ENCODE measurements at places on chromosomes 16 and 17.

GRCh38 chr17:45146890-45147580, 1.2 kb upstream of the HEXIM1 start:
- DNase-seq: no peak

- DNase-seq: no peak
Measured at GRCh38 chr16:79042141-79042540, 558.4 kb downstream of the MAF start.

DNA sequence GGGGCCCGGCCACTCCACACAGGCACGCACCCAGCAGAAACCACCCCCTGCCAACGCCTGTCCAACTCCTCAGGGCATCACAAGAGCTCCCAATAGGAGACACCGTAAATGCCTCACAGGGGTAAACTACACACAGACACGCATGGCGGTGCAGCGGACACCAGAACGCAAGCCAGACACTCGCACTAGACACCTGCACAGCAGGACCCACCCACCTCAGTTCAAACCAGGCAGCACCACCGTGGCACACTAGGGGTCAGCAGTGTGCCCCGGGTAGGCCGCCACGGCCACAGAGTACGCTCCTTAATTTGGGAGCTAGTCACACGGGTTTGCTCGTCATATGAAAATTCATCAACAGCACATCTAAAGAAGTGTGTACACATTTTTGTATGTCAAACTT, 3.4 kb downstream of the SLC38A10 start:
- peak; percentile 14 for DNase-seq

GRCh38 chr16:2385190-2385836, 43.9 kb upstream of the CCNF start:
- no peak for DNase-seq

DNA sequence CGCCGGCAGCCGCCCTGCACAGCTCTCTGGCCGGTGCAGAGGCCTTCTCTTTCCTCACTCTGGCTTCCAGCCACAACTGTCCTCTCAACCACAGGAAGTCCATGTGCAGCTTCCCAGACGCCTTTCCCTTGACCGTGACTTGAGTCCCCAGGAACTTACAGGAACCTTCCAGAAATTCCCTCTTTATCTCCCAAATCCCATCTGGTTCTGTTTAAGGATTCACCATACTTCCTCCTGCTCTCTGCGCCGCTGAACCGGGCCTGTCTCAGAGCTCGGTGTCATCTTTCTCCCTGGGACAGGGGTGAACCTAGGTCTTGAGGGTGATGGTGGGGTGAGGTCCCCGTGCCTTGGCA, 65.2 kb upstream of the ZNF469 start:
- no peak for DNase-seq

DNA sequence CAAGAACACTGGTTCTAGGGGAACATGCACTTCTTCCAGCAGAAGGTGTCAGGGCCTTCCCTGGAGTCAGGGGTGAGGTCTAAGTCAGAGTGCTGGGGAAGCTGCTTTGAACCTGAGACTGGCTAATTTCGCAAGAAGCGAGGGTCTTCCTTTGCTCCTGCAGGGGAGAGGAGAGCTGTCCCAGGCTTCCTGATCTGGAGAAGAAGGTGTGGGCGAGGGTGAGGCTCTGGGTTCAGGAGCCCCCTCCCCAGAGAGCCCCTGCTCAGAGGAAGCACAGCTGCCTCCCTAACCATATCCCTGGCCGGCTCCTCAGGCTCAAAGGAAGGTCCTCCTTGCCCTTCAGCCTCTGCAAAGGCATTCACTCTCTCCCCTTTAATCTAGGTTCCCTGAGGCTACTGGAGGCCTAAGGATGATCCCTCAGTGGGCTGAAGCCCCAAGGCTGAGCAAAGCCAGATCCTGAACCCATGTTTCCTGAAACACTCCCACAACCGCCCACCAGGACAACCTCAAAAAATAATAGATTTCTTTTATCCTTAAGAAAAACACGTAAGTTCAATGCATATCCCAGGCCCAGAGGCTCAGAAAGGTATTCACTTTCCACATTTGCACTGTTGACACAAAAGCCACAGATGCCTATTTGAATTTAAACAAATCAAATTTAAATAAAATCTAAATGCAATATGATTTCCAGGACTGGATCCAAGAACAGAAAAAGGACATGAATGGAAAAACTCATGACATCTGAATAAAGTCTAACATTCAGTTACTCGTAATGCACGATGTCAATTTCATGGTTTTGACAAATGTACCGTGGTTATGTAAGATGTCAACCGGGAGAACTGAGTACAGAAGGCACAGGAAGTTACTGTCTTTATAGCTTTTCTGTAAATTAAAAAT, 71.5 kb upstream of the RCVRN start:
- DNase-seq: no peak

DNA sequence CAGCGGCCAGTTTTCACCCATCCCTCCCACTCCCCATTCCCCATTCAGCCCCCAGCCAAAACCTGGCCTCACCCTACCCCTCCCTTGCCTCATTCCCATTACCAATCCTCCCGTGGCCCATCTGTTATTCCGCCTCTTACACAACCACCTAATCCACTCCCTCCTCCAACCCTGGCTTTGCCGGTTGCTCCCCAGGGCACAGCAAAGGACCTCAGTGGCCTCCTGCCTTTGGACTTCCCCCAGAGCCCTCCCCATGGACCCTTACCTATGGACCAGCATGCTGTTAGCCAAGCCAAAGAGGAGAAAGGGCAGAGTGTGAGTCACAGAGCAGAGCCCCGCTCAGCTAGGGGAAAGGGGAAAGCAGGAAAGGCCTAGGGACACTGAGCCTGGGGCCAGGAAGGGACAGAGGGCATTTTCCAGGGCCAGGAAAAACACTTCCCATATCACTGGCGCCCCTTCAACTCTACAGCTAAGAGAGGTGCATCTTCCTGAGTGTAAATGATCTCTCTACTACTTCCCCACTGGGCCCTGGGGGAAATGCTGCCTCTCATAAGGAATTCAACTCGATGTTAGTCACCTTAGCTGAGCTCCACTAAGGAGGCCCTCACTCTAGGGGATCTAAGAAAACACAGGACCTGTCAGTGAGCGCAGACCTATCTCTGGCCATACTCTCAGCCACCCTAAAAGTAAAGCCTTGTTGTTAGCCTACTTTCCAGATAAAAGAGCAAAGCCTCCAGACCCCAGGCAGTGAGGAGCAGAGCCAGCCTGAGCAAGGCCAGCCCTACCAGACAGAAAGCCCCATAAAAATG, 10.6 kb downstream of the PEMT start:
- no peak for DNase-seq

DNA sequence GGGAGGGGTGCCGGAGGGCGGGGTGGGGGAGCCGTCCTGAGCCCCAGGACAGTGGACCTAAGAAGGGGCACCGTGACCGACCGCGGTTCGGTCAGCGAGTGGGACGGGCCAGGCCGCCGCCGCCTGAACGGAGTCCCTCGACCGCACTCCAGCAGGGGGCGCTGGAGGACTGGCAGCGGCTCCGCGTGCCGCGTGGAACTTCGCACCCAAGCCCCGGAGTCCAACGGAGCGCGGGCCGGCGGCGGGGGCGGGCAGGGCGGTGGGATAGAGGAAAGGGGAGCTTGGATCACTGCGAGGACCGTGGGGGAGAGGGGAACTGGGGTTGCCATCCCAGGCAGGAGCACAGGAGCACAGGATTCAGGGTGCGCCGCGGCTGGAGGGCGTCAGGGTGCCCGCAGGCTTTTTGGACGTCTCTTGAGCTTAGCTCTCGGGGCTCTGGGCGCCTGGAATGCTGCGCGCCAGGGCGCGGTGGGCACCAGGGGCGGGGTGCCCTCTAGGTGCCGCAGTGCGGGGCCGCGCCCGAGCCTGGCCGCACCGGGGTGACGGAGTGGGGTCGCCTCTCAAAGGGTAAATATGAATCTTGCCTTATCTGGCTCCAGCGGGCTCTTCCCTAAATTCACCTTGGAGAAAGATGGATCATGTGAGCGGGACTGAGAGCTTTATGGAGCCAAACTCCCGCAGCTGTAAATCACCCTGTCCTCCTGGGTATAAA, 379 bp upstream of the OTOP2 start:
- no peak for DNase-seq

DNA sequence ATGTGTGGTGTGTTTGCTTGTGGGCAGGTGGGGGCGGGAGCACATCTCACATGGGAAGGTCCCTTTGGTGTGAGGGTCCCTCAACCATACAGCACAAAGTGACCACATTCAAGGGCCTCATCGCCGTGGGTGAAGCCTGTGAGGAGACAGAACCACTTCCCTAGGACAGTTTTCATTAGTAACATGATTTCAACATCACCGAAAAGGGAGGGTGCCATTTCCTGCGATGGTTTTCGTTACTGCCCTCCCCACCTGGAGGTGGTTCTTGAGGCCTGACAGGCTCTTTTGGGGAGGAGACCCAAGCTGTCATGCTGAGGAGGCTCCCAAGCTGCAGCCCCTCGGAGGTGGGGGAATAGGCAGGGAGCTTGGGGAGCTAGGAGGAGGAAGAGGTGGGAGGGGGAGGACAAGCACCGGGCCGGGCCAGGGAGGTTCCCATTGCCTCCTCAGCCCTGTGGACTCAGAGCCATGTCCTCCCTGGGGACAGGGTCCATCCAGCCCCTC, 9.5 kb downstream of the CD300LB start:
- no peak for DNase-seq

- no peak for DNase-seq
Measured at GRCh38 chr16:84295203-84295860, 654 bp downstream of the WFDC1 start.

GRCh38 chr16:26709754-26710153, 357.0 kb upstream of the C16orf82 start:
- no peak for DNase-seq

- DNase-seq: no peak
Measured at GRCh38 chr16:67164599-67165061, at the start of gene HSF4. TSS of gene HSF4 (plus strand) at chr16:67164745. CDS start at chr16:67164812, 67 bp downstream.

DNA sequence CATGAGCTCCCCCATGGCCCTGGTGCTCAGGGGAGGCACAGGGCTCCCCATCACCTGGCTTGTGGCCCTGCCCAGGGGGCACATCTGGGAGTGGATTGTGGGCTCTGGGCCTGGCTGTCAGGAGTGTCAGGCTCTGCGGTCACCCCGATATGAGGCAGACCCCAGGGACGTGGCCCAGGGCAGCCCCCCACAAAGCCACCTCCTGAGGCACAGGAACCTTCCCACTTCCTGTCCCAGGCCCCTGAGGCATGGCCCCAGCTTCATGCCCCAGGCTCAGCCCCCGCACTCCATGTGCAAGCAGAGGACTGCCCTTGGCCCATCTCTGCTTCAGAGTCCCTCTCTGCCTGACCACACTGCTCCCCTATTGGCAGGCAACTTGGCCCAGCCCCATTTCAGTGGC, 160.3 kb downstream of the PCTP start:
- no peak for DNase-seq

- DNase-seq: no peak
Measured at GRCh38 chr16:5060073-5060641, 5.6 kb downstream of the C16orf89 start.

DNA sequence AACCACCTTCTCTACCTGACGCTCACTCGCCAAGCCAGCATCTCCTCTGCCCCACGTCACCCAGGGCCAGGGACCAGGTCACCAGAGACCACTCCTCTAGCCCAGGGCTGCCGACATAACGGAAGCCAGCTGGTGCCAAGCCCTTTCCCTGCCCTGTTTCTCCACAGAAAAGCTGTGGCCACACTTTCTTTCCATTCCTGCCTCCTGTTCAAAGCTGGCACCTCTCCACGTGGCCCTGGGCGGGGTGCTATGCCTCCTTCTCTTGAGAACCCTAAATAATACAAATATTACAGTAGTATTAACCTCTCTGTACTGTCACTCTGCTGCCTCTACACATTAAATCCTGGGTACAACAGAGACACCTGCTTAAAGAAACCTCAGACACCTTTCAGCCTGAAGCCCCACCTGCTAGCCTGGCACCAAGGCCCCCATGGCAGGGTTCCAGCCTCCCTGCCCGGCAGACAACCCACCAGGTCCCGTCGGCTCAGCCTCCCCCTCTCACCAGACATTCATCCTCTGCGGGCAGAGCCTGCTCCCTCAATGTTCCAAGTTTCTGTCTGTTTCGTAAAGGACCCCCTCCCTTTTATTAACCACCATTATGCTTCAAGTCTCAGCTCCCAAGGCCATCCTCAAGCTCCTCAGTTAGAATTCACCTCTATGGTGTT, 62.3 kb downstream of the TIMM22 start:
- DNase-seq: no peak

- no peak for DNase-seq
Measured at GRCh38 chr17:59844884-59845594, 47.7 kb downstream of the TUBD1 start.

DNA sequence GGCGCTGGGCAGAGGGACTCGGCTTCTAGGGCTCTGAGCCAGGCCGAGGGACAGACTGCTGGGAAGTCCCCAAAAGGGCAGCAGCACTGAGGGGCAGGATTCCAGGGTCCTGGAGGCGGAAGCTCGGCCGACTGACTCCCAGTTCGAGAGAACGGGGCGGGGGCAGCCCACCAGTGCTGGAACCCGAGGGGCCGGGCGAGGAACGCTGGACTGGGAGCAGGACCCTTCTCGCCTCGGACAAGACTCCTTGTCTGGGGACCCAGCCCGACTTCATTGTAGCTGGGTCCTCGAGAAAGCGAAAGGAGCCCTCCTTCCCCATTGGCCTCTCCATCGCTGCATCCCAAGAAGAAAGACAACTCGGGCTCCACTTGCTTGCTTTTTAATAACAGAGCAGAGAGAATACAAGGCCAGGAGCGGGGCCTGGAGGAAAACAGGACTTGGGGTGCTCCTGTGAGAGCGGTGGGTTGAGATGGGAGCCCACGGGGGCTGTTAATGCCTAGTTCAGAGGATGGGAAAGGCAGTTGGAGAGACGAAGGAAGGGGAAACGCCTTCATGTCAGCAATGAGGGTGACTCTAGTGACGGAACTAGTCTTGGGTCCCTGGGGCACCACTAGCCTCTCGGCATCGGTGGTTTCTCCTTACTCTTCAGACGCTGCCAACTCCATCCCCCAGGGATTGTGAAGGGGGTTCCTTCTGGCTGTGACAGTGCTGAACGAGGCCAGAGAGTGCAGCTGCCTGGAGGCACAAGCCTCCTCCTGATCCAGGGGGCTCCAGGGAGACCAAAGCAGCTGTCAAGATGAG, 492 bp upstream of the CAMTA2 start:
- DNase-seq: no peak

DNA sequence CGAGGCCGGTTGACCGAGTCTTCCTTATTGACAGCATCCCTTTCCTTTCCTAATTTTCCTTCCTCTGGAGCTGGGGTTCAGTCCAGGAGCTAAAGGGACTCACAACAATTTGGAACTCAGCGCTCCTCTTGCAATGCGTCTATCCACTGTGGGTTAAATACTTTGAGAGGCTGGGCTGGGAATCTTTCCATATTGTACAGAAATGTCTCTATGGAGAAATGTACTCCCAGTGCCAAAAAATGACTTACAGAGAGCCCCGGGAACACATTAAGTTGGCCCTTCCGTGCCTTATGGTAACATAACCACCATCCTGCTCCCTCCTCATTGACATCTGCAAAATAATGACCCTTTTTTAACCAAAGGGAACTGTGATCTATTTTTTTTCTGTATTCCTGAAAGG, 192.8 kb downstream of the FTO start:
- DNase-seq: no peak

Measured in SHP77 treated with DMSO at 0.1 percent for 48 hours (cell line).